Liver (tissue), 10 donors: ENCODE measurements at places on chromosomes 1 and 21. TPM values are rescaled to one million over a fixed set of nuclear protein-coding genes. Genes with fewer than 3 reads are reported as not detected.

KRTAP19-3 gene
- not detected for total RNA-seq

MSH4 gene
- 0.14 TPM for total RNA-seq

FBXO2 gene
- total RNA-seq, result 1.7 TPM

TPTE gene
- total RNA-seq, result not detected

CRP gene
- 103 TPM for total RNA-seq

- no peak overlapping the region for H3K4me3 ChIP-seq
- no peaks in the 10 kb centered on the region for H3K27me3 ChIP-seq
- no peaks in the 10 kb centered on the region for H3K4me1 ChIP-seq
- DNase-seq, result peak; percentile 52
These were observed 19.3 kb downstream of the SH2D2A start for GRCh38 chr1:156797212-156797871.

DNA sequence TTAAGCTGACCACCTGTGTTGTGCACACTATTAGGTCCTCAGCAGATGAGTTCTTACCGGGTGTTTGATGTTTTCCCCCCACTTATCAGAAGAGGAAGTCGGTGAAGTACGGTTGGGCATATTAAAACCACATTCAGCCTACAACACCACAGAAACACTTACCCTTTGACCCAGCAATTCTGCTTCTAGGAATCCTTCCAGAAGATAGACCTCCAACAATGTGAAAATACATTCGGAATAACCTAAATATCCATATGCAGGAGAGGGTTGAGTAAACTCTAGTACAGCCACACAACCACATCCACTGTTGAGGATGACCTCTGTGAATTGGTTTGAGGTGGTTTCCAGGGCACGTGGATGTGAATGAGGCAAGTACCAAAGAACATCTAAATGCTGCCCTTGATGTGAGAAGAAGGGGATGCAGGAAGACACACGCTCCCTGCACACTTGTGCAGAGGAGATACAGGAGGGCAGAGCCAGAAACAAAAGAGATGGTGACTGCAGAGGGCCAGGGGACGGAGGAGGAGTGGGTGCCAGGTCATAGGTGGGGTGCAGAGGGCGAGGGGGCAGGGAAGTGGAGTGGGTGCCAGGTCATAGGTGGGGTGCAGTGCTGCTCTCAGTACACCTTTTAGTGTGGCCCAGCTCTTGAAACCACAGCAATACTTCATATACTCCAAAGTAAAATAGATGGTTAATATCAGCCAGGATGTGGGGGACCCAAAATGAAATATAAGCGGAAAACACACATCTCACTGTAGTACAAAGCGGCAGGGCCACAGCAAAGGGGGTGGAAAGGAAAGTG, 12.8 kb downstream of the ADARB1 start:
- no peaks in the 10 kb centered on the region for H3K4me1 ChIP-seq
- no peak overlapping the region for H3K4me3 ChIP-seq
- H3K27ac ChIP-seq, result no peak overlapping the region
- no peak for DNase-seq
- H3K27me3 ChIP-seq, result no peaks in the 10 kb centered on the region

- no peak for DNase-seq
- H3K27me3 ChIP-seq, result no peaks in the 10 kb centered on the region
- H3K4me1 ChIP-seq, result peaks cover 8% of the 10 kb centered on the region
- no peak overlapping the region for H3K4me3 ChIP-seq
- no peak overlapping the region for H3K27ac ChIP-seq
These were observed 1.0 kb upstream of the S100A2 start for GRCh38 chr1:153566414-153567371.

GRCh38 chr1:6261615-6261995, 707 bp upstream of the GPR153 start:
- no peak for DNase-seq
- peaks cover 11% of the 10 kb centered on the region for H3K4me1 ChIP-seq
- peak overlapping the region; percentile 67 for H3K4me3 ChIP-seq
- no peaks in the 10 kb centered on the region for H3K27me3 ChIP-seq
- no peaks in the 10 kb centered on the region for H3K36me3 ChIP-seq

DNA sequence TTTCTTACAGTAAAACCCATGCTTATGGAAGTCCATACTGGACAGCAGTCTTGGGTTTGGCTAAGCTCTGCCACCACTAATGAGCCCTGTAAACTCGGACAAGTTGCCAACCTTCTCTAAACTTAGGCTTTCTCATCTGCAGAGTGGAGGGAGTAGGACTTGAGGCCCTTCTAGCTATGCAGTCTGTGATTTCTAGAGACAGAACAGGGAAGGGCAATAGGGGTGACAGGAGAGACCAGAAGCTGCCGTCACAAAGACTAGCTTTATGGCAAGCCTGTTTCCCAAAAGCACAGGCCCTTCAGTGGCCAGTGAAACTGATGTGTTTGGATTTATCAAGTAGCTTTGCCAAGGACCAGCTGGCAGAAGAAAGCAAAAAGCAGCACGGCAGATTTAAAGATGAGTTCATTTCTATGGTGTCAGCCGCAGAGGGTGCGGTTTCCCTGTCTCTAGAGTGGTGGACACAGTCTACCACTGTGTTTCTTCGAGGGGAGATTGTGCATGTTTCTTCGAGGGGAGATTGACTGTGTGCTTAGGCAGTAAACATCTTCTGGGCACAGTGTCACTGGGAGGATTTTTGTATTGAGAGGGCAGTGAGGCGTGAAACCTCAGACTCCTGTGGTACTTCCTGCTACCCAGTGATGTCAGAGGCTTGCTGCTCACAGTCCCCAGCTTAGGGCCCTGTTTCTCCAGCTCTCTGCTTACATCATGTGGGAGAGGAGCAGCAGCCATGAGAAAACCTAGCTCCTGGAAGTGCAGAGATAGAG, 119.0 kb downstream of the ROR1 start:
- DNase-seq, result no peak
- H3K27me3 ChIP-seq, result no peaks in the 10 kb centered on the region
- no peaks in the 10 kb centered on the region for H3K4me1 ChIP-seq
- H3K27ac ChIP-seq, result no peak overlapping the region

DNA sequence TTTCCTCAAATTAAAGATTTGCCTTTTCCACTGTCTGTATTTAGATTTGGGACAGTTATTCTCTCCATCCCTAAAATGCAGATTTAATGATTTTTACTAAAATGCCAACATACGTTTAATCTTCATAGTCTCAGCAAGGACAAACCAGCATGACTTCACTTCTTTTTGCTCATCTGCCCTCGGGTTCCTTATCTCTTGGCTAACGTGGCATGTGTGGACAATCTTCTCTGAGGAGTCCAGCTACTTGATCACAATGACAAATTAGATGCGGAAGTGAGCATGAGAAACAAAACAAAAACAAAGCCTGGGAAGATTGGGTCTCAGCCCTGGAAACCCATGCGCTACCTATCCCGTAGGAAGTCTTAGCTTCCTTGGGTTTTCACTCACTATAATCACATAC, 1.0 kb downstream of the MRAP start:
- no peak overlapping the region for H3K27ac ChIP-seq
- no peaks in the 10 kb centered on the region for H3K36me3 ChIP-seq
- DNase-seq, result no peak
- no peaks in the 10 kb centered on the region for H3K27me3 ChIP-seq
- peaks cover 11% of the 10 kb centered on the region for H3K4me1 ChIP-seq

DNA sequence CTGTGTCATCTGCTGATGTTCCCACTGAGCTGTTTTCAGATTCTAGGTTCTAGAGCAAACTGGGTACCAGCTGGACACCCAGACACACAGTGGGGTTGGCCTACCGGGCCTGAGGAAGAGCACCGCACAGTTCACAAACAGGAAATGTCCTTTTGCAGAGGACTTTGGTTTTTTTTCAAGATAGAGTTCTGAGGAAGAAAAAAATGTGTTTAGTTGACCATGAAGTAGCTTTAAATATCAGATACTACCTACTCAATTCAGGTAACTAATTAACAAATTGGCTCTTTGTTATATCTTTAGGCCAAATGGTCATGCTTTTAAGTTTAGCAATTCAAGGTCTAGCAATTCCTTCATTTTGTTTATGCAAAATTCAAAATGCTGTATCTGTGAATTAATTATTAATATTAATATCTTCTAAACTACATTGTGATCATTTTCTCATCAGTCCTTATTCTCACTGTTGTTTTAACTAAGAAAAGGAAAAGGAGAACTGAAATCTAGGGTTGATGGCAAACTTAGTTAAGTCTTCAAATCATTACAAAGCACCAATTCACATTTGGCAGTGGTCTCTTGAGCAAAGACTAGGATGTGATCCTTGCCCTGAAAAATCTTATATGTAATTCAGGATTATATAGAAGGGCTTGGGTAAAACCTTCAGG, 17.2 kb upstream of the NCF2 start:
- H3K27ac ChIP-seq, result no peak overlapping the region
- H3K4me3 ChIP-seq, result no peak overlapping the region
- peaks cover 7% of the 10 kb centered on the region for H3K4me1 ChIP-seq

DNA sequence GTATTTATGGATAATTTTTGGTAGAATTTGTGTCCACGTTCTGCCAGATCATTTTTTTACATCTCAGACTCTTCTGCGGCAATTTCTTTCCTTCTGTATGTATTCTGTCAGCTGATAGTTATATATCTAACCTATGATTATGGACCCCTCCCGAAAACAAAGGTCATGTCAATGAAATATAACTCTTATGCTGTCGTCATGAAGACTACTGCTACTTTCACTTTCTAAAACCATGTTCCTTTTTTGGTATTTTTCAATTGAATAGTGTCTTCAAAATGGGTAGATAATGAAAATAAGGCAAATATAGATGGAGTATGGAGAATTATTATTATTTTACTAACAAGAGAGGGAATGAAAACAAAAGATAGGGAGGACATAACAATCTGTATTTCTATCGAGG, 3.2 kb downstream of the ANGPTL1 start:
- no peak for DNase-seq
- no peaks in the 10 kb centered on the region for H3K36me3 ChIP-seq
- peak overlapping the region; percentile 34 for H3K4me3 ChIP-seq
- peak overlapping the region; percentile 77 for H3K27ac ChIP-seq

- H3K4me3 ChIP-seq, result no peak overlapping the region
- peak; percentile 58 for DNase-seq
- H3K4me1 ChIP-seq, result peaks cover 6% of the 10 kb centered on the region
These were observed 121.8 kb downstream of the HFM1 start for GRCh38 chr1:91282695-91283420.

GRCh38 chr1:160129046-160129445, 13.5 kb downstream of the ATP1A2 start:
- no peak overlapping the region for H3K27ac ChIP-seq
- H3K4me1 ChIP-seq, result no peaks in the 10 kb centered on the region

- no peak overlapping the region for H3K27ac ChIP-seq
- peaks cover 2% of the 10 kb centered on the region for H3K36me3 ChIP-seq
- no peak overlapping the region for H3K4me3 ChIP-seq
- no peak for DNase-seq
These were observed 43.4 kb downstream of the KIF1B start for GRCh38 chr1:10253755-10254154.

GRCh38 chr21:39087238-39088030, 95.8 kb downstream of the PSMG1 start:
- H3K36me3 ChIP-seq, result no peaks in the 10 kb centered on the region
- DNase-seq, result no peak
- H3K4me1 ChIP-seq, result peaks cover 5% of the 10 kb centered on the region

DNA sequence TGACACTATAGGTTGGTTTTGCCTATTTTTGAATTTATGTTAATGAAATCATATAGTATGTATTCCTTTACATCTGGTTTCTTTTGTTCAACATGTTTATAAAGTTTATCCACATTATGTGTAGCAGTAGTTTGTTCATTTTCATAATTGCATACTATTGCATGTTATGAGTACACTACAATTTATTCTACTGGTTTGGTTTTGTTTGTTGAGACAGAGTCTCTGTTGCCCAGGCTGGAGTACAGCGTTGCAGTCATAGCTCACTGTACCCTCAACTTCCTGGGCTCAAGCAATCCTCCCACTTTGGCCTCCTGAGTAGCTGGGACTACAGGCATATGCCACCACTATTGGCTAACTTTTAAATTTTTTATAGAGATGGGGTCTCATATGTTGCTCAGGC, 21.0 kb downstream of the RAD54L start:
- H3K27me3 ChIP-seq, result no peaks in the 10 kb centered on the region
- H3K27ac ChIP-seq, result no peak overlapping the region

DNA sequence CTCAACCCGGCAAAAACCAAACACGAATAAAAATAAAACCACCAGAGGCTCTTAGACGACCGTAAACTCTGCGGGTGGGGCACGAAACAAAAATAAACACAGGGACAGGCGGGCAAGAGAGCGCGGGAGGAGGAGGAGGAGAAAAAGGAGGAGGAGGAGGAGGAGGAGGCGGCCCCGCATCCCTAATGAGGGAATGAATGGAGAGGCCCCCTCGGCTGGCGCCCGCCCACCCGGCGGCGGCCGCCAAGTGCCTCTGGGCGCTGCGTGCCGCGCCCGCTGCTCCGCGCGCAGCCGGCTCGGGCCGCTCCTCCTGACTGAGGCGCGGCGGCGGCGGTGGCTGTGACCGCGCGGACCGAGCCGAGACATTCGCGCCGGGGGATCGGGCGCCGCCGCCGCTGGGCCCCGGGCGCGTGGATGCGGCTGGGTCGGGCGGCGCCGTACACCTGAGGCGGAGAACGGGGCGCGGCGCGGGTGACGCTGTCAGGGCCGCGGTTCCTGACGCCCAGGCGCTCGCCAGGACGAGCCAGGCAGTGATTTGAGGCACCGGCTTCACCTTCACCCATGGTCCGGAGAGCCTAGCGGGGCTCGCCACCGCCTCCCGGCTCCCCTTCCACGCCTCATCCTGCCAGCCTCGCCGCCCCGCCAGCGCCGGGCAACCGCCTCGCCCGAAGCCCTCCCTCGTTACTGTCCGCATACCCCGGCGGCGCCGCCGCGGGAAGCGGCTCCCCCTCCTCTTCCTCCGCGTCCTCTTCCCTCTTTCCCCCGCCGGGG, at the start of gene MARK1:
MARK1 (plus strand) TSS at position 229 of the 771 bp plus-strand sequence. CDS start 687 bp downstream, outside the sequence.
- DNase-seq, result no peak
- H3K27ac ChIP-seq, result peak within 1 kb of the TSS; percentile 53
- H3K4me3 ChIP-seq, result peak within 1 kb of the TSS; percentile 75
- H3K27me3 ChIP-seq, result peaks cover 27% of the 10 kb centered on the region
- H3K4me1 ChIP-seq, result peaks cover 21% of the 10 kb centered on the region
- H3K36me3 ChIP-seq, result no peaks in the 10 kb centered on the region

DNA sequence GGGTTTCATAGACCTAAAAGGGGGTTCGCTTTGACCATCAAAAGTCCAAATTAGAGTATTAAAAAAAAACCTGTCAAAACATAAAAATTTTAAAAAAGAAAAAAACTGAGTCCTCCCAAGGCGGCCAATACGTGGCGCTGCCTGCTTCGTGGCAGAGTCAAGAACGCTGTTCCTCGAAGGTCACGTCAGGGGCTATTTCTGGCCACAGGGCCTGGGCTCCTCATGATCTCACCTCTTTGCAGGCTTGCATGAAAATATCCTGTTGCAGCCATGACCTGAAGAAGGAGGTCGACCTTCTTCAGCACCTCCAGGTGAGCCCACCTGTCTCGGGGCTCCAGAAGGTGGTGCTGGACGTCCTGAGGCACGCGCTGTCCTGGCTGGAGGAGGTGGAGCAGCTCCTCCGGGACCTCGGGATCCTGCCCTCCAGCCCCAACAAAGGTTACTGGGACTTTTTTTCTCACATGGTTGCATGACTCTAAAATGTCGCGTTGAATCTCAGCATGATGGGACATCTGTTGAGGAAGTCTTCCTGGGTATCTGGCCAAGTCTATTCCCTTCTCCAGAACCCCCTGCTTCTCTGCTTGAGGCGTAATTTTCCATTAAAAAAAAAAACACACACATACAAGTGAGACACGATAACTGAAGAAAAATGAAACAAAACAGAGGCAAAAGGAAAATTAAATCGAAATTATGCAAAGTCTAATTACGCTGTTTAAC, 80.4 kb upstream of the EFHD2 start:
- peaks cover 10% of the 10 kb centered on the region for H3K4me1 ChIP-seq
- H3K27ac ChIP-seq, result peak overlapping the region; percentile 33
- no peaks in the 10 kb centered on the region for H3K27me3 ChIP-seq
- no peaks in the 10 kb centered on the region for H3K36me3 ChIP-seq
- no peak overlapping the region for H3K4me3 ChIP-seq

- H3K36me3 ChIP-seq, result no peaks in the 10 kb centered on the region
- H3K27ac ChIP-seq, result peak overlapping the region; percentile 28
- no peak for DNase-seq
- H3K4me1 ChIP-seq, result peaks cover 2% of the 10 kb centered on the region
- H3K4me3 ChIP-seq, result no peak overlapping the region
- H3K27me3 ChIP-seq, result no peaks in the 10 kb centered on the region
These were observed 229.2 kb downstream of the RHOU start for GRCh38 chr1:228964178-228965089.
